ENCODE measurements at places on chromosomes 4 and X.
A peak's percentile ranks its signal among the peaks of the same experiment; 100 is the strongest.

- no peak for DNase-seq
Measured at GRCh38 chr4:76658231-76659102, 223.4 kb downstream of the SHROOM3 start.

GRCh38 chrX:108735091-108735678, 1.2 kb downstream of the IRS4 start:
- no peak for DNase-seq

GRCh38 chr4:186297013-186297645, 31.1 kb downstream of the F11 start:
- DNase-seq = peak; percentile 3

DNA sequence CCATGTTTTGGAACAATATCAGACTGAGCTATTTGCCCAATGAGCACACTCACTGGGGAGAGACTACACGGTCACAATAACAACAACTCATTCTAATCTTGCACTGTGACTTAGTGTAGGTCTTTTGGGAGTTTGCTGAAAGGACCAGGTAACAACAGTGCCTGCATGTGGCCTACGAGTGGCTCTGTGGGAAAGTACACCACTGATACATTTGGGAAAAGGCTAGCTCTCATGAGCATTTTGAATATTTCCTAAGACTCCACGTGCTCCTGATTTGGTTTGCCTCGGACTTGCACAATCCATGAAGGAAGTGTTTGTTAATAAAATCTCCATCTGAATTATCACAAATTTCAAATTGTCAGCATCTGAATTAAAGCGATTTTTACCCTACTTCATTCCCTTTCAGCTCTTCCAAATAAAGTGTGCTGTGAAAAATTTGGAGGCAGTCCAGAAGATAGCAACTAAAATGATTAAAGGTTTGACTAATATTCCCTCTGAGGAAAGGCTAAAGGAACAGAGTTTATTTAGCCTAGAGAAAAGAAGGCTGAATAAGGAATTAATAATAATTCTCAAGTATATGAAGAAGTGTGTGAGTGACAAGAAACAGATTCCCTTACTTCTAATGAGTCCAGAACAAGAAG, 406.4 kb downstream of the PPARGC1A start:
- DNase-seq = no peak

- DNase-seq = no peak
Measured at GRCh38 chrX:7934026-7934425, 6.8 kb upstream of the PNPLA4 start.

- DNase-seq = no peak
Measured at GRCh38 chrX:118968031-118968430, 6.4 kb upstream of the LONRF3 start.

DNA sequence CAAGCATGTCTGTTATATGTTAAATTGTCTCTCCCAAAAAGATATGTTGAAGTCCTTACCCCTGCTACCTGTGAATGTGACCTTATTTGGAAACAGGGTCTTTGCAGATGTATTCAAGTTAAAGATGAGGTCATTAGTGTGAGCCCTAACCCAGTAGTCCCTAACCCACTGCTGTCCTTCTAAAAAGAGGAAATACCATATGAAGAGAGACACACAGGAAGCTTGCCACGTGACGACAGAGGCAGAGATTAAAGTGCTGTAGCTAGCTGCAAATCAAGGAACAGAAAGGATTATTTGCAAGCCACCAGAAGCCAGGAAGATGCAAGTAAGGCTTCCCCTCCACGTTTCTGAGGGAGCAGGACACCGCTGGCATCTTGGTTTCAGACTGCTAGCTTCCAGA, 150.1 kb downstream of the HNRNPD start:
- peak; percentile 8 for DNase-seq

DNA sequence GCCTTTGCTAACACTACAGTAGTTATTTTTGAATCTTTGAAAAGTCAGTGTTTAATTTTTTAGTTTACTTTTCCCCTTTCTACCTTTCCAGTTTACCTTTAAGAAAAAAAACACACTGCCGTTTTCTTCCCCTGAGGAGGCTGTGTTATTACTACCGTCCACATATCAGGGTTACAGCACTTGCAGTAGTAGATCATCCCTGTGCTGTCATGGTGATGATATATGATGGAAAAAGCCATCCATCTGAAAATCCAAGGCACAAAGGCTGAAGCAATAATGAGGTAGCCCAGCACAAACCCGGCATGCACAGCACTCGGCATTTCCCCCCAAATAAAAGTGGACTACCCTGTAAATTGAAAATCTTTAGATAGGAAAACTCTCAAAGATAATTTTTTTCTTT, 258.7 kb downstream of the CXXC4 start:
- DNase-seq = no peak

DNA sequence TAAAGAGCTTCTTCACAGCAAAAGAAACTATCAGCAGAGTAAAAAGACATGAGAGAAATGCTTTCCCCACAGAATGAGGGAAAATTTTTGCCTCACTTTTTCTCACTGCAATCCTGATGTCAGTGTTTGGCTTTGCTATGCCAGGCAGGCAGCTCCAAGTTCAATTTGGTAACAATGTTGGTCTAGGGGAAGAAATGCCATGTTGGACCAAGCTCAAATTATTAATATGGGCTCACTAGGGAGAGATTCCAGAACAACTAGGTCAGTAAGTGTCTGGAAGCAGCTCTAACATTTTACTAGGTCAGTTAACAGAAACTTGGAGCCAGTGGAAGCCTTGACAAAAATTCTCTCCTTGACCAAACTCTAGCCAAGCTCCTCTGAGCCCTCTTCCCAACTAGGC, 95.4 kb downstream of the NAF1 start:
- no peak for DNase-seq

DNA sequence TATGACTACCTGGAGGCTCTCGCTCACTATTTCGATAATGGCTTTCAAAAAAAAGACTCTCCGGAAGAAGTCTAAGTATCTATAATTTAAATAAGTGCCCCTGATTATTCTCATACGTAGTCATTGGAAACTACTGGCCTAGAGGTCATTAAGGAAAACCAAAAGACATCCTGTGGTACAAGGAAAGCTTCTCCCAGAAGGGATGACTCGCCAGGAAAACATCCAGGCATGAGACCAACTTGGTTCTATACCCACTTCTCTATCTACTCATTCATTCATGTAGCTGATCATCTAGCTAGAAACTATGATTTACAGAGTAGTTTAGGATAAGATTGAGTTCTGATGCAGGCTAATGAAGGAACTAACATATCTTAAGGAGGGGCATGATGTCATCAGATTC, 37.7 kb downstream of the SOX3 start:
- DNase-seq = no peak

All from CD4-positive, alpha-beta T cell treated with Interleukin-15 for 4 hours (primary cell).